Ovary (tissue), 10 donors: ENCODE measurements at places on chromosomes 7 and 10. TPM values are rescaled to one million over a fixed set of nuclear protein-coding genes. Genes with fewer than 3 reads are reported as not detected.

DNA sequence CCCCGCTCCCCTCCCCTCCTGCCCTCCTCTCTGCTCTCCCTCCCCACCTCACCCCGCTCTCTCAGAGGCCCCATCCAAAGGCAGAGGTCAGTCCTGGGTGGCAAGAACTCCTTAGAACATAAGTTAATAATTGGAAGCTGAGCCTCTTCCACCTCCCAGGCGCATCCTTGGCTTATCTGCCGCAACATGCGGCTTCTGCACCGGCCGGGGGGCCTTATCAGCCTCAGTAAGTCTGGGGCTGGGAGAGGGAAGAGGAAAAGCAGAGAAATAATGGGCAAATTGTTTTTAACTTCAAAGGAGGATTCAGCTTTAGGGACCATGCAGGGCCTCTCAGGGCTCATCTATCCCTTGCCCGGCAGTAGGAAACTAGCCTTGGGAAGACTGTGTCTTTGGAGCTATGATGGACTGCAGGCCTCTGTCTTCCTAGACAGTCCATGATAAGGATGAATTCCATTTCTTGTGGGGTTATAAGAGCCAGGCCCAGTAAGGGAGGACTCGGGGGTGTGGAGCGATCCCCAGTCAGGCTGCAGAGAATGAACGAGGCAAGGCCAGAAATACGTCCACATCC lies 411.6 kb downstream of the PLXNA4 start:
- no peak overlapping the region for H3K4me3 ChIP-seq
- no peak for DNase-seq
- H3K4me1 ChIP-seq = no peaks in the 10 kb centered on the region

DNA sequence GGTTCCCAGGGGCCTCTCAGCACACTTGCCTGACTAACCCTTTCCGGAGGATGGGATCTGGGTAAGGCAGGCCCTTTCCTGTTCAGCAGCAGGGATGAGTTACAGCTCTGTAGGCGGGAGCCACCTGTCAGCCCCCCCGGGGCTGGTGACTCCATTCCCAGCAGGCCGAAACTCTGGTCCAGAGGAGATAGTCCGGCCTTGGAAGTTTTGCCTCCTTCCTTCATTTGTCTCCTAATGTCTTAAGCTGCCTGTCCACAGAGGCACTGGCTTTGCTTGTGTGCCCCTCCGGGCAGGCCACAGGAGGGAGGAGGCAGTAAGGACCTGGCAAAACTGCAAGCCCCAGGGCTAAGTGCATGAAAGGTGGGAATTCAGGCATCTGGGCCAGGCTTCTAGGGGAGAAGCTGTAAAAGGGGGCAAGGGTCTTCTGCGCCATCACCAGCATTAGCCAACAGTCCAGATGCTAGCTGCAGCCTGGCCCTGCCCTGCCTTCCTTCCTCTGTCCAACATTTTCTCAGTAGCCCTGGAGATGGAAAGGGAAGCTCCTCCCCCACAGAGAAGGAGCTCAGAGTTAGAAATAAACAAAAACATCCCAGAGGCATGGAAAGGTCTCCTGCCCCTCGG lies 1.2 kb downstream of the ADIRF start:
- peak; percentile 66 for DNase-seq
- peaks cover 19% of the 10 kb centered on the region for H3K4me1 ChIP-seq
- no peaks in the 10 kb centered on the region for H3K27me3 ChIP-seq
- peak overlapping the region; percentile 71 for H3K4me3 ChIP-seq
- H3K27ac ChIP-seq = peak overlapping the region; percentile 97
- no peaks in the 10 kb centered on the region for H3K36me3 ChIP-seq

DNA sequence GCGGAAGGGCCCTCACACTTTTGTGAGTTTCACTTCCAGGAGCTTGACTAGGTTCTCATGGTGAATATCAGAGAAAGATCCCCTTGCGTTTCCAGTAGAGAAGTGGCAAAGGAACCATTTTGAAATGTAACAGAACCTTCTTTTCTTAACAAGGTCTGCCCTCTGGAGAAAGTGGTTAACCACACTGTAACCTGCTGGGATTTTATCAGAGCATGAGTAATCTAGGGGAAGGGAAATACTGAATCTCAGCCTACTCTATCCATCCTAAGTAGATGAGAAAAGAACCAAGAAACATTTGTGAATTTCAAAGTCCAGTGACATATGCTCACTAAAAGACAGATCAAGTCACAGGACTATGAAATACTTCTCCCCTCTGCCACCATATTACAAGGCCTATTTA lies 235.5 kb downstream of the ZEB1 start:
- H3K36me3 ChIP-seq = no peaks in the 10 kb centered on the region
- no peak for DNase-seq
- H3K27ac ChIP-seq = no peak overlapping the region
- no peaks in the 10 kb centered on the region for H3K4me1 ChIP-seq
- no peaks in the 10 kb centered on the region for H3K27me3 ChIP-seq
- H3K4me3 ChIP-seq = no peak overlapping the region

DNA sequence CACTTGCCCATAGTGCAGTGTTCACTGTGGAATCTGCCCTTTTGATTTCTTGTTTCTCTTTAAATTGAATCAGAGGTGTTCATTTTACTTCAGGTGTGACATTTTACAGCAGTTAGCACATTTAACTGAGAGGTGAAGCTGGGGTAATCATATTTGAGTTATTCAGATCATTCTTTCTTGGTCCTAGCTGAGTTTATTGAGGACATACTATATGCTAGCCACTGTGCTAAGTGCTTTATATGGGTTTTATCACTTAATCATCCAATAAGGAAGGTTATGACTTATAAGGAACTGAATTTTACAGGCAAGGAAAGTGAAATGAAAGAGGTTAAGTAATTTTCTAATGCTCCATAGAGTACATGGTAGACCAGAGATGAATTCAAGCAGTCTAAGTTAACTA lies 79.7 kb downstream of the PON1 start:
- no peak overlapping the region for H3K4me3 ChIP-seq
- no peaks in the 10 kb centered on the region for H3K4me1 ChIP-seq
- no peaks in the 10 kb centered on the region for H3K36me3 ChIP-seq

GRCh38 chr10:86944031-86944419 lies 13.4 kb downstream of the MMRN2 start:
- H3K27ac ChIP-seq = no peak overlapping the region
- H3K36me3 ChIP-seq = no peaks in the 10 kb centered on the region
- H3K27me3 ChIP-seq = no peaks in the 10 kb centered on the region
- DNase-seq = no peak
- no peak overlapping the region for H3K4me3 ChIP-seq
- H3K4me1 ChIP-seq = peaks cover 12% of the 10 kb centered on the region

- no peak overlapping the region for H3K27ac ChIP-seq
- H3K4me3 ChIP-seq = no peak overlapping the region
Observed at GRCh38 chr7:140402178-140402835, 1.6 kb upstream of the RAB19 start.

CYP3A4 gene
- polyA plus RNA-seq = 0.05 TPM

TAF5 gene
- 2.5 TPM for polyA plus RNA-seq
